EH (cell line): ENCODE measurements at places on chromosomes 5 and 9.

GRCh38 chr9:76529653-76530052 lies 70.7 kb downstream of the GCNT1 start:
- DNase-seq = no peak

- DNase-seq = peak; percentile 51
These were observed 173.9 kb downstream of the HSPA4 start for GRCh38 chr5:133225671-133226152.

DNA sequence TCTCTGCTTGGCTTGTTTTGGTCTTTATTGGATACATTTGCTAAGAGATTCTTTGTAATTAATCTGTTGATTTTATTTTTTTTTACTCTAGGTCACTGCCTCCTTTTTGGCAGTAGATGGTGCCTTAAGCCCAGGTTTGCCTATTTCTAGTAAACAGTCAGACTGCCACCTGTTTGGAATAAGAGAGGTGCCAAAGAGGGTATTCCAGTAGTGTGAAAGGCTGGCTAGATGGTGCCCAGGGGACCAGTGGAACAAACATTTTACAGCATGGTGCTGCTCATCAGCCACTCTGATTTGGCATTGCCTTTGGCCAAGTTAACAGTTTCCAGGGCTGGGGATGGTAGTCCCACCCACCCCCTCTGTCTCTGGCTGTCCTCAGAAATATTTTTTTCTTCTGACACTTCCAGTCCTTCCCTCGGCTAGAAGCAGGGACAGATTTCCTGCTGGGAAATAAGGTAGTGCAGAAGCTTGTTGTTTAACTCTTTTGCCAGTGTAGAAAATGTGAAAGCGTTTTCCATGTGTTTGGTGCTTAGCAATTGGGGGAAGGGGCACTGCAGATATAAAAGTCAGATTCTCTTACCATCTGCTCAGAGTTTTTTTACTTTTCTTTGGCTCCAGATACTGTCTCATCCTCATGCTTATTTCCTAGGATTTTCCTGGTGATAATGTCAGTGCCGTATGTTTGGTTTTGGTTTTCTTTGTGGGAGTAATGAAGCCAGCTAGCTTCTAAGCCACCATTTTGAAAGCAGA lies 36.6 kb upstream of the FBXL7 start:
- peak; percentile 38 for DNase-seq

GRCh38 chr9:89491694-89492093 lies 6.2 kb downstream of the SEMA4D start:
- DNase-seq = no peak

GRCh38 chr9:134860510-134860909 lies 20.1 kb upstream of the FCN2 start:
- no peak for DNase-seq

- DNase-seq = peak; percentile 22
These were observed 32.1 kb upstream of the RICTOR start for GRCh38 chr5:39106322-39106721.

DNA sequence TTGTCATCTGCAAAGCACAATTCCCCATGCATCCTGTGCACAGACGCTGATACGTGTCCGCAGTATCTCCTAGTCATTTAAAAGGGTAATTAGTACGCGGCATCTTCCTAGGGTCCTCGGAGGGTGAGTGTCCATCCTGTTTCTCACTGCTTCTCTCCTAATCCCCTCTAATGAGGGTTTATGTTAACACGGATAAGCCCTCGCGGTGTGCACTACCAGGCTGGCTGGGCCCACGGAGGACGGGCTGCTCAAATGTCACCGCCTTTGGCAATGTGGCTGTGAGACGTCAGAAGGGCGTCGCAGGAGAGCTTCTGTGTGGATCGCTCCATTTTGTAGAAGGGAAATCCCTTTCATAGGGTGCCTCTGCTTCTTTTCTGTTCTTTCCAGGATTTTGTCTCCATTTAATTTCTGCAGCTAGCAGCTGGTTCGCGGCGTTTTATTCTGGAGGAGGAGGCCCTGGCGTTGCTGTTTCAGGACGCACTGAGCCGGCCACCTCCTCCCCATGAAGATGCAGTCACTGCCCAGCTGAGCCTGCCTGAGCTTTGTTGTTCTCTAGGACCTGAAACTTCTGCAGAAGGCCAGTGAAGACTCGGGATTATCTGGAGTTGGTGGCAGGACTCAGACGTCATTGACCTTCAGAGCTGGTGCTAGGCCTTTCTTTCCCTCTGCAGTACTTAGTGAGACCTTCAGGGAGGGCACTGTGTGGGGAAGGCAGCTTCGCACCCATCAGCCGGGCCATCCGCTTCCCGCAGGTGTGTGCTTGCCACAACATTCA lies 326.1 kb upstream of the IRX1 start:
- DNase-seq = no peak

- no peak for DNase-seq
These were observed 79.4 kb downstream of the CAAP1 start for GRCh38 chr9:26813247-26813646.

DNA sequence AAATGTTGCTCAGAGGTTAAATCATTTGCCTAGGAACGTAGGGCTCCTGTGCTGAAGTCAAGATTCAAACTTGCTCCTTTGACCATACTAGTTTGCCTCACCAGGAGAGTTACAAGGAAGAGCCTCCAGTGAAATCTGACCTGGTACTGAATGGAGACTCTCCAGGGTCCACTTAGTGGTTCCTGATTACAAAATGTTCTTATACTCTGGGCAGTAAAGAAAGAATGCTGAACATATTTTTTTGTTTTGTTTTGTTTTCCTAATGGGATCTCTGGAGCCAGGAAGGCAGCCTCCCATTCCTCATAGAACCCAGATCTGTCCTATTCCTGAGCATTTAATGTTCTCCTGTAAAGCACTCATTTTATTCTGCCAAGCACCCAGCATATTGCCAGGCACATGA lies 256.5 kb upstream of the CLINT1 start:
- no peak for DNase-seq

DNA sequence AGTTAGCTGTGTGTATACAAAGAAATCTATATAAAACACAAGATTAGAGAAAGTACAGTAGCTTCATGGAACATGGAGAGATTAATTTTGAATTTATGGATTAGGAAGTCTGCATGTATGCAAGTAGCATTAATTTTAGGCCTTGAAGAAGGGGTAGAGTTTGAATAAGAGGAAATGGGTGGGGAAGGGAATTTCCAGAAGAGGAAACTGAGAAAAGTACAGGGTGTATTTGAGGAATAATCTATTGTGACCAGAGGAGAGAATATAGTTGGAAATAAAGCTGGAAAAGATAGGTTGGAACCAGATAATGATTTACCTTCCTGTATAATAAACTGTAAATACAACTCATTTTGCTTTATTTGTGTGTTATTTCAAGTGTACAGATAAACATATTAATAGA lies 53.6 kb downstream of the CWC27 start:
- DNase-seq = no peak

GRCh38 chr5:10631316-10631996 lies 67.6 kb downstream of the ANKRD33B start:
- no peak for DNase-seq

DNA sequence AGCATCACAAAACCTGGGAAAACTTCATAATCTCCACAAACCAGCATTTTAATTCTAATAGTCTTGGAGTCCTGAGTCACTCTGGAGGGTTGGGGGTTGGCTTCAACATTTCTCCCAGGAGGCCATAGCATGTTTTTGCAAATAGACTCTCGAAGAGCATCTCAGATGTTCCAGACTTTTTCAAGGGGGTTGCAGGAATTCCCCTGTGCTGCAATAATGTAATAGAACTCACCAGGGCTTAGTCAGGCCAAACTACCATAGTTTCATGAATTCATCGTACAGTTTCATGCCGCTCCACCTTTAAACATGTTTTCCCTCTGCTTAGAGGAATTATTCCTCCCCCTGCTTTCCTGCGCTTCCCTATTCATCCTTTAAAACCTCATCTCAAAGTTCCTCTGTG lies 499.5 kb upstream of the KLF4 start:
- DNase-seq = no peak

DNA sequence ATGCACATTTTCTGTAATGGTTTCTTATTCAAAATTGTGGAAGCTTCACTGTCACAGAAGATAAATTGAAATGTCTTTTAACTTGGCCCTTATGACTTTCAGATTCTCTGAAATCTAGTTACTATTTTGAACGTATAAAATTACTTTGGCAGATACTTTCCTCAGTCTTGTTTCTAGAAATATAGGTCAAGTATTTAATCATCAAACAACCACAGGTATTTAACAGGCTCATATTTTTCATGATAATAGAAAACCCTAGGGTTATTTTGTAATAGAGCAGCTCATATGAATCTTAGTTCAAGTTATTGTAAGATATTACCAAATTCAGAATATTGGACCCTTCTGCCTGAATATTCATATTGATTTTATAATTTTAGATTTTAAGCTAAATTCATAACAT lies 236.0 kb upstream of the CDH18 start:
- DNase-seq = no peak

GRCh38 chr9:109500421-109500974 lies 2.4 kb upstream of the PTPN3 start:
- DNase-seq = no peak

DNA sequence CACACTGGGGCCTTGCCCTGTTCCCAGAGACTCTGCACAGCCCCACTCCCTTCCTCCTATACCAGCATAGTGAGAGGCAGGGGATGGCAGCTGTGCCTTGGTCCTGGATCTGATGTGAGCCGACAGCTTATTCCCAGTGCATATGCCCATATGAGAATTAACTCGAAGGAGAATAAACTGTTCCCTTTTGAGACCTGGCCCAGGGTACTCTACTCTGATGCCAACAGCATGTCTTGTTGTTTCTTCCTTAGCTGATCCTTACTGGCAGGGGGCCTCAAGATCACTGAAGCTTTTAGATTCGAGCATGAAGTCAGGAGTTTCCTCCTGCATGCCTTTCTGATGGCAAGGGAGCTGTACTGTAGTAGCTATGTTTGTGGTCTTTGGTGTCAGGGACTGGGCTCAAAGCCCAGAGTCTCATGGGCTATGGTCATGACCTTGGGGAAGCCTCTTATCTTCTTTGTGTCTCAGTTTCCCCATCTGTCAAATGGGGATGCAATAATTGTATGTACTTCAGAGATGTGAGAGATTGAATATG lies 57.1 kb downstream of the DOCK2 start:
- DNase-seq = peak; percentile 46

DNA sequence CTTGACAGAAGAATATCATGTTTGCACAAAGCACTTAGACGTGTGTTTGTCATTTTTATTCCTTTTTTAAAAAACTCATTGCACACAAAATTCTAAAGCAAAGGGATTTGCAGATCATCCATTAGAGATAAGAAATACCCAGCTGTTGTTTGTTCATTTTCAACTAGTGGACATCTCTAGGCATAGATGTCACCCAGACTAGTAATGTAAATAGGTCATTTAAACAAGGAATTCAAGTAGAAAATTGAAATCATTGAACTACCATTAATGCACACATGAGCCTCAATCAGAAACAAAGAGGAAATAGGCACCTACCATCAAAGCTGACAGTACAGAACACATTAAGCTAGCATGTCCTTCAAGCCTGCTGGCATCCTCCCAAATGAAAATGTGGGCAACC lies 107.3 kb downstream of the OR2K2 start:
- no peak for DNase-seq

GRCh38 chr5:139962445-139962844 lies 80.7 kb downstream of the NRG2 start:
- DNase-seq = no peak

GRCh38 chr9:112884101-112884500 lies 6.6 kb downstream of the SLC46A2 start:
- DNase-seq = peak; percentile 73

DNA sequence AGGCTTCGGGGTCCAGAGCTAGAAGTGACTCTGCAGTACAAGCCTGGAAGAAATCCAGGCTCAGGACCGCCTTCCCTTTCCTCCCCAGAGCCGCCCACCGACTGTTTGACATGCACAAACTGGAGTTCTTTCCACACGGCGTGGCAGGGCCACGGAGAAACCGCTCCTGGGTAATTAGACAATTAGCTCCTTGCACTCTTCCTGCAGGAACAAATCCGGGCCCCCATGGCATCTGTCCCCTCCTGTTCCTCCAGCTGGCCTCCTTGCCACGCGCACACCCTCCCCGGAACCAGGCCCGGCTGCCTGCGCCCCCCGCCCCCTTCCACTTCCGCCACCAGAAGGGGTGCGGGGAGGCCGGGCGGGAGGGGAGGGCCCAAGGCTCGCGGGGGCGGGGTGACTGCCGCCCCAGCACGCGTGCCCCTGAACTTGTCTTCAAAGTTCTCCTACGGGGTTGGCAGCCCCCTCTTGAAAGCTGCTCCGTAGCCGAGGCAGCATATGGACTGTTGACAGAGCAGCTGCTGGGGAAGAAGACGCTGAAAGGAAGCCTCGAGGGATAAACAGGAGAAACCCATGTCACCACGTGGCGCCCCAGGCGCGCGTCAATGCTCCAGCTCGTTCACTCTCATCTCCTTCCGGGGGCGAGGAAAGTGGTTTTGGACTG lies 74.3 kb downstream of the SEC61B start:
- no peak for DNase-seq

DNA sequence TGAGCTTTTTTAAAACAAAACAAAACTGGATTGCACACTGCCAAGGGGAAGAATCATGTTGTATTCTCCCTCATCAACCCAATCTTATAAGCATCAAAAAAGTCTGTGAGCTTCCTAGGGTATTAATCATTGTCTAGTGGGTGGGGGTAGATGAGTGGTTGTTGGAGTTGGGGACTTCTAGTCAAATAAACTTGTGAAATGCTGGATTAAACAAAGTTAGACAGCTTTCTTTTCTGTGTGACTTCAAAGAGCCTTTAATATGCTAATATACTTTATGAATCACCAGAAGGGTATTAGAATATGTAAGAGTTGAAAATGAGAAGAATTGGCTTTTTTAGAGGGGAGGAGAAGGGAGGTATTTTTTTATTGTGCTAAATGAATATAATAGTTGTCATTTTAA lies 87.7 kb downstream of the GALNT10 start:
- DNase-seq = peak; percentile 73

DNA sequence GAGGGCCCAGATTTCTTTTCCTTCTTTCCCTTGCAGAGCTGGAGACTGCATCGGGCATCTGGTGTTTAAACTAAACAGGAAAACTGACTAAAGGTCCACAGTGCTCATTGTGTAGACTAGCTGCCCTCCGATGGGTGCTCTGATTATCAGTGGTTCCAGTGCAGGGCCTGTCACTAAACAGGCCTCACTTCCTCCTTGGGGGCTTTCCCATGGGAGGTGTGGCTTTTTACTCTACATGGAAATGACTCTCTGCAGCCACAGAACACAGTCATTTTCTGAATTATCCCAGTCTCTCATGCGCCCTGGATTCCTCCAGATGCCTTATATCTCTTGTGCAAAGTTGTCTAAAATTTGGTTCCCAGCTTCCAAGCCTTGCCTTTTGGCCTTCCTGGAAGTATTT lies 199.2 kb downstream of the TRIO start:
- DNase-seq = peak; percentile 55

- no peak for DNase-seq
These were observed 2126.3 kb upstream of the ACO1 start for GRCh38 chr9:30258094-30258493.

GRCh38 chr5:86526811-86527348 lies 90.9 kb upstream of the COX7C start:
- no peak for DNase-seq
